ENCODE measurements at places on chromosomes 3 and 15. TPM values are rescaled to one million over a fixed set of nuclear protein-coding genes. Genes with fewer than 3 reads are reported as not detected.

The TBC1D23 gene
- 33.0 TPM for total RNA-seq

The CHRM5 gene
- not detected for total RNA-seq

The CPNE4 gene
- not detected for total RNA-seq

The PLEKHO2 gene
- 35.4 TPM for total RNA-seq

The ACAA1 gene
- 14.1 TPM for total RNA-seq

The GAP43 gene
- total RNA-seq = not detected

The SLC22A14 gene
- not detected for total RNA-seq

The RETNLB gene
- not detected for total RNA-seq

The PP2D1 gene
- not detected for total RNA-seq

The EFCC1 gene
- total RNA-seq = 0.40 TPM

The FGF7 gene
- 20.3 TPM for total RNA-seq

The ZNF385D gene
- not detected for total RNA-seq

The ACVR2B gene
- total RNA-seq = 7.6 TPM

The SEMA3B gene
- total RNA-seq = 0.96 TPM

The NUDT16 gene
- 7.9 TPM for total RNA-seq

The GRAMD1C gene
- total RNA-seq = 4.1 TPM

Data from SK-MEL-5 (cell line).